IMR-90 (cell line): ENCODE measurements at places on chromosomes 1 and 21.

DNA sequence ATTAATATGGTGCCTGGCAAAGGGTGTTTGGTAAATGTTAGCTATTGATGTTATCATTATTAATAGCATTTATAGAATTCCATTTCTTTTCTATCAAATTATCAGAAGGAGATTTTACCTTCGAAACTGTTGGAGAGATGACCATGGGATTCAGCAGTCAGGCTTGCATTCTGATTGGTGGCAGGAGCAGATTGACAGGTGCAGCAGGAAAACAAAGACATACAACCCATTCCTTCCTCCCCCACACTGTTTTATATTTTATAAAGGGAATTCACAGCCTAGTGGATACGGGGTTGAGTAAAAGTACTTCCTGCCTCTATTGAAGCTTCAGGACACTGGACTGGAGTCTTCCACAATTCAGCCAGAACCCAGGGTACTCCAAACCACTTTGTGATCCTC lies 55.1 kb upstream of the SYT14 start:
- no peak for DNase-seq

GRCh38 chr1:206933333-206933945 lies 11.7 kb upstream of the FCMR start:
- no peak for DNase-seq

- DNase-seq: no peak
Observed at GRCh38 chr21:45481977-45482898, 60.0 kb downstream of the SLC19A1 start.

GRCh38 chr1:178488393-178488792 lies 8.4 kb downstream of the CLEC20A start:
- DNase-seq: no peak

DNA sequence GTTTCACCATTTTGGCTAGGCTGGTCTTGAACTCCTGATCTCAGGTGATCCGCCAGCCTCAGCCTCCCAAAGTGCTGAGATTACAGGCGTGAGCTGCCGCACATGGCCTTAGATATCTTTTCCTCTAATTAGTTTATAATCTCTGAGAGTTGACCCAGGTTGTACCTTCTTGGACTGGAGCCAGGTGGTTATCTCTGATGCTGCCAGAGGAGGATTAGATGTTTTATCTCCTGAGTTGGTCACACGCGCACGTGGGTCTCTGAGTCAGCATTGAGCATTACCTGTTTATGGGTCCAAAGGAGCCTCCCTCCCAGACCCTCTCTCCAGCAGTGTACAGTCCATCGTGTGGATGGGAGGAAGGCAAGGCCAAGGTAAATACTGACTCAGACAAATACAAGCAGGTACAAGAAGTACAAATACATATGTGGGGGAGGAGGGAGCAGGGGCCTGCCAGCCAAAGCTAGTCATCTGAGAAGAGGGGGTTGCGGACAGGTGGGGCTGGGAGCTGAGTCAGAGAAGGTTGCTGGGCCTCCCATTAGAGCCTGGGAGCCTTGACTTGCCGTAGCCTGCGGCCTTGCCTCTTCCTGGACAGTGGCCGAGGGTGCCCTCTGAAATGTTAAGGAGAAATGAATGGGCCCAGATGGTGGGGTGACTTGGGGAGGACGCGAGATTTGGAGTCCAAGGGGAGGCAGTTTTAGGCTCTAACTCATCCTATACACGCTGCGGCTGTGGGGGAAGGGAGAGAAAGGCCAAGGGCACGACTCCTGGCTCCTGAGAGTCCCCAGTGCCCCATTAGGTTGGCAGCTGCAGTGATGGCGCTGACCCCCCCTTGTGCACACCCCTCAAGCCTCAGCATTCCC lies 13.1 kb downstream of the IL6R start:
- DNase-seq: no peak

- DNase-seq: no peak
Observed at GRCh38 chr21:21241391-21241790, 243.2 kb downstream of the NCAM2 start.

- DNase-seq: no peak
Observed at GRCh38 chr1:109047339-109047738, 5.4 kb upstream of the WDR47 start.

- no peak for DNase-seq
Observed at GRCh38 chr1:25698252-25698651, 81.7 kb downstream of the MAN1C1 start.

DNA sequence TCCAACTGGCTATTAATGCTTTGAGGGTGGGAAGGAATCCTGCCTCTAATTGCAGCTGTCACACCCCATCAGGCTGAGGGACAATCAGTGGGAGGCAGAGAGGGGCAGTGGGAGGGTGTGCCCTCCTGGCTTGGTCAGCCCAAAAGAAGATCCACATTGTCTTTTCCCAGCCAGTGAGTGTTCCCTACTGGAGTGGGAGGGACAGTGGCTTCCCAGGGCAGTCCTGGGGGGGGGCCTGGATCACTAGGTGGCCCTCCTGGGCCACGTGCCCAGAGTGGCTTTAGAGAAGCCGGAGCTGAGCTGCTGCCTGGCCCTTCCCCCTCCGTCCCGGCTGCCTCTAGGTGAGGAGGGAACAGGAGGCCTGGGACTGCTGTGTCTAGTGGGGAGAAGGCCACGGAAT lies 14.0 kb downstream of the INKA2 start:
- no peak for DNase-seq

- DNase-seq: no peak
Observed at GRCh38 chr1:116064616-116065015, 46.6 kb upstream of the MAB21L3 start.

DNA sequence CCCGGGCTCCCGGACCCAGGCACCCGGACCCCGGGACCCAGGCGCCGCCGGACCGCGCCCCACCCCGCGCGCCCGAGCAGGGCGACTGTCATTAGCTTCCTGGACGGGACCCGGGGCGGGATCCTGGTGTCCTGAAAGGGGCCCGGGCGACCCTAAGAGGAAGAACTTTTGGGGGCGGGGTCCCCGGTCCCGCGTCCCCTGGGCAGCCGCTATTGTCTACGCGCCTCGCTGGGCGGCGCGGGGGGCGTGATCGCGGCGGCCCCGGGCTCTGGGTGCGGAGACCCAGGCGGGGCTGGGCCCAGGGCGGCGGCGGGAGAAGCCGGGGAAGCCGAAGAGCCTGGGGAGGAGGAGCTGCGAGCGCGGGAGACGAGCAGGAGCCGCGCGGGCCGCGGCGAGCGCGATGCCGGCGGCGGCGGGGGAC lies 465 bp downstream of the HUNK start:
- no peak for DNase-seq

GRCh38 chr1:105785021-105785420 lies 1271.5 kb upstream of the PRMT6 start:
- DNase-seq: no peak

DNA sequence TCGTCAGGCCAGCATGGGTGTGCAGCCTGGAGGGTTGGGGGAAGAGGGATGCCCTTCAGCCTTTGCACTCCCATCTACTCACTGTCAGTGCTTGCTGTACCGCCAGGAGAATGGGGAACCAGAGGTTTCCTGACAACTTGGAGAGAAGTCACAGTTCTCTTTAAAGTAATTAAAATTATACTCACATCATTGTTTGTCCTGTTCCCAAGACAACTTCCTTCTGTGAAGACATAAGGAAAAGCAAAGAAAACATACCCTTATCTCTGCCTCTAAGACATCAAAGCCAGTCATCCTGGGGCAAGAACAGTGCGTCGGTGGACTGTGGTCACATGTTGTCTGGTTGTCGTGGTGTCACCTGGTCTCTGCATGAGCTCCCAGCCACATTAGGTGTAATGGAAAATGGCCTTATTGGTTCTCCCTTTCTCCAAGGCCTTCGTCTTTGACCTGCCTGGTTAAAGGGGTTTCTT lies 17.6 kb downstream of the TRAF5 start:
- DNase-seq: peak; percentile 32

DNA sequence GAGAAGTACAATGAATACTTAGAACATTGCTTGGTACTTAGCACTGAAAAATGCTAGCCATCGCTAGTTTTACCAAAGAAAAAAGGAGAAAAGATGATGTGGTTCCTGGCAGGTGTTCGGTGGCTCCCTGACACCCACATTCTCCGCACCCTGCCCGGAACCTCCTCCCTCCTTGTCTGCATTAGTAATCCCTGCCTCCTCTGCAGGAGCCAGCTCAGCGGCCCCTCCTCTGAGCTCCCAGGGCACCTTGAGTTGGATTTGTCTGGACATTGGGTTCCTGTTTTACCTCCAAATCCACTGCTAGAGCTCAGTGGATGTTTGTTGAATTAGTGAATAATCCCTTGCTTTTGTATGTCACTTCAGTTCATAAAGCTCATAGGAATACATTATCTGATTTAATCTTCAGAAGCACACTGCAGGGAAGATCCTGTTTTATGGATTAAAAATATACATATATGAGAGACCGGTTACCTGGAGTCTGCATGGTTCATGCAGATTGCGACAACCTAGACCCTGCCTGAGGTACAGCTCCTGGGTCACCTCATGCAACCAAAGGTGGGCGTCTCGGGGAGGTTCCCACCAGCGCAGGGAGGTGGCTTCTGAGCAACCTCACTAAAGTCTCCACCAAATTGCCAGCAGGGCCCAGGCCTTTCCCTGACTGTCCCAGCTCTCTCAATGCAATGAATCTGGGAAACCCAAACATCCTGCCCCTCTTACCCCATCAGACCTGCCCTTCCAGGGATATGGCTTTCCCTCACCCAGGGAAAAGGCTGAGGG lies 24.2 kb downstream of the PCAT6 start:
- no peak for DNase-seq

DNA sequence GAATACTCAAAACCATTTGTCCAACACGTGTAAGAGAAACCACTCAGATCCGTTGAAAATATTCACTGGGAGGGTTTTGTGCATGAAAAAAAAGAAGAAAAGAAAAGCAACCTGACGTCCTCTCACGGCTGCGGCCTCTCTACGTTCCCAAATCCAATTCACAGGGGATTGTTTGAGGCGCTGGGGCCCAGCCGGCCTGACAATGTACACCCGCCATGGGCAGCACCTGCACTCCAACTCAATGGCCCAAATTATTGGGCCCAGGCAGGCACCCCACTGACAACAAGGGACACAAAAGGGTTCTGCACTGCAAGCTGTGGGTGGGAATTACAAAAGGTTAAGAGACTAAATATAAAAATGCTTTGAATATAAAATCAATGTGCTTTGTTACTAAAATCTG lies 41.5 kb downstream of the MORN1 start:
- DNase-seq: no peak

DNA sequence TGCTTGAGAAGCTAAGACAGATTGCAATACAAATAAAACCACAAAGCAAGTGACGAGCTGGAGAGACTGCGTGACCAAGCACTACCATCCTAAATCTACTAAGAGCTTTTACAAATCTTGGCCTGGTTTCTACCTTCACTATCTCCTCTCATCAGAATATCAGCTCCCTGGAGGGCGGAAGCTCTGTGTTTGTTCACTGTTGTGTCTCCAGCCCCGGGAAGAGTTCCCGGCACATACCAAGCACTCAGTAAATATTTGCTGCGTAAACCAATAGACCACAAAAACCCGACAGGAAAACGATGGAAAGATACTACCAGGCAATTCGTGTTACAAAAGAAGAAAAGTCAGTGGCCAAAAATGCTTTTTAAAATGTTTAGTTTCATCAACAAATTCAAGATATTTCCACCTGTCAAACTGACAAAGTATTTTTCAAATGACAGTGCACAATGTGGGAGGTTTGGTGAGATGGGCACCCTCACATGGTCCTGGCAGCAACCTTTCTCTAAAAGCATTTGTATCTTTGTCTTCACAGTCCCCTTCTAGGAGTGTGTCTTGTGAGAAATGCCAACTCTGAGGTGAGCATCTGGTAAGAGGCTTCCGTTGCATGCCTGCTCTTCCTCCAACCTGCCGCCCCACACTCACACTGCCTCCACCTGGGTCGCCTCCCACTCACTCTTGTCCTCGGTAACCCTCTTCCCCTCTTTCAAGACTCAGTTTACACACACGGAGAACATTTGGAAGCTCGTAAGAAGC lies 34.7 kb downstream of the SLC1A7 start:
- peak; percentile 94 for DNase-seq

- no peak for DNase-seq
Observed at GRCh38 chr1:242530761-242531160, 6.3 kb upstream of the PLD5 start.

- DNase-seq: no peak
Observed at GRCh38 chr1:16294219-16295212, 57.5 kb upstream of the CPLANE2 start.

GRCh38 chr21:31698461-31698860 lies 33.5 kb downstream of the SCAF4 start:
- no peak for DNase-seq

DNA sequence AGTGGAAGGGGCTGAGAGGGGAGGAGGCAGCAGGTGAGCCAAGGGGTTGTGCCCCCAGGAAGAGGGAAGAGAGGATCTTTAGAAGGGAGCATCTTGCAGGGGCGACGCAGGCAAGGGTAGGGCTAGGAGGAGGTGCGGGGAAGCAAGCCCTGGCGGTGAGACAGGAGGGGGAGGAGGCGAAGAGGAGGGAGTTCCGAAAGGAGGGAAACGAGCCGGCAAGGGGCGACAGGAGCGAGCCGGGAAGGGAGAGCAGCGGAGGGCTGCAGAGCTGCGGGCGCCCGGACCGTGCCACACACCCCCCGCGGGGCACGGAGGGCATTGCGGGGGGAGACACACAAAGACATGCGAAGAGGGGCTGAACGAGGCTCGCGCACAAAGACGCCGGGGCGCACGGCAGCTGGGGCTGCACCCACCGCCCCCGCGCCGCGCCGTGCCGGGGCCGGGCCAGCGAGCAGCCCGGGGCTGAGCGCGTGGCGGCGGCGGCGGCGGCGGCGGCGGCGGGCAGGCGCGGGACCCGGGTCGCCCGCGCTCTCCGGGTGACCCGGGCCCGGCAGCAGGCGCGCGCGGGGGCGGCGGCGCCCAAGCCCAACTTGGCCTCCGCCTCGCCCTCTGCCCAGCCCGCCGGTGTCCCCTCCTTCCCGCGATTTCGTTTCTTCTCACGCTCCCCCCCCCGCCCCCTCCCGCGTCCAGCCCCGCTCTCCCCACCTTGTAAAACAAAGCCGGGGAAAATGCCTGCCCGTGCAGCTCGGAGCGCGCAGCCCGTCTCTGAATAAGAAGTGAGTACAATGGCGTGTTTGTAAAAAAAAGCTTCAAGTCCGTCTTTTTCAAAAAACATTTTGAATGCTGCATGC lies at the start of gene KCNK2:
KCNK2 (plus strand) TSS at position 206 of the 851 bp plus-strand sequence. CDS start 649 bp downstream, outside the sequence.
- DNase-seq: peak; percentile 52

DNA sequence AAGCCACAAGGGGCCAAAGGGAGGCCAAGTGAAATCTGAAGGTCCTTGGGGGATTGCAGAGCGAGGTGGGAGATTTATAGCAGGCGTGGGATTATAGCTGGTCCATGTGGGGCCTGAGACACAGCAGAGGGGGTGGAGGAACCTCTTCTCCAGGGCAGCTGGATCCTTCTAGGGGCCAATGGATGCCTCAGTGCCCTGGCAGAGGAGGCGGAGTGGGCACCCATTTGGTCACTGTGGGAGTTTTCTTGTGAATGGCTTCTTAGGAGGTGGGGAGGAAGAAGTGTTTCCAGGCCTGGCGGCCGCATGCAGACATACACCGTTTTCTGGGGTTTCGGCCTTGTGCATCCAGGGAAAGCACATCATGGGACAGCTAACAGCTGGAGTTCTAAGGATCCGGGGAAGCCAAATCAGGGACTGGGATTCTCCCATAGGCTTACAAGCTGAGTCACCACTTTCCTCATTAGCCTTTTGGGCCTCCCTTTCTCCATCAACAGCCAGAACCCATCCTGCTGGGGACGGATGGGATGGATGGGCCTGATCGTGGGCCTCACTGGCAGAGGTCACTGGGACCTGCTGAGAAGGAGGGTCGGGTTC lies 76.5 kb downstream of the RHOU start:
- DNase-seq: no peak
